Psoas muscle (tissue), 8 donors: ENCODE measurements at places on chromosomes 2 and 18. TPM values are rescaled to one million over a fixed set of nuclear protein-coding genes. Genes with fewer than 3 reads are reported as not detected.

Gene CDC42EP3
- polyA plus RNA-seq = 47.8 TPM

Gene NT5DC4
- polyA plus RNA-seq = not detected

- DNase-seq = no peak
Measured at GRCh38 chr2:9416267-9416961, 6.9 kb downstream of the ITGB1BP1 start.

DNA sequence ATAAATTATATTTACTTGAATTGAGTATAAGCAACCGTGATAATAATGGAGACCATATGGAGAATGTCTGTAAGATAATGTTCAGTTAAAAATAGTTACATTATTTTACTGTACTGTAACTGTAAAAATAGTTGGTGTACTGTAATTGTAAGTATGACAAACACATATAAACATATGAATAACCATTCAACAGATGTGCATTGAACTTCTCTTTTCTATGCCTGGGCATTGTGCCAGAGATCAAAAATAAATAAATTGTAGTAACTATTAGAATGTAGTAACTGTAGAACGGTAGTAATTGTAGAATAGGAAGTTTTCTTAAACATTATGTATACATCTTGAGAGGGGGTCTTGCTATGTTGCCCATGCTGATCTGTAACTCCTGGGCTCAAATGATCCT, 287.4 kb upstream of the EPAS1 start:
- DNase-seq = no peak
